ENCODE measurements at places on chromosomes 12 and 14.

DNA sequence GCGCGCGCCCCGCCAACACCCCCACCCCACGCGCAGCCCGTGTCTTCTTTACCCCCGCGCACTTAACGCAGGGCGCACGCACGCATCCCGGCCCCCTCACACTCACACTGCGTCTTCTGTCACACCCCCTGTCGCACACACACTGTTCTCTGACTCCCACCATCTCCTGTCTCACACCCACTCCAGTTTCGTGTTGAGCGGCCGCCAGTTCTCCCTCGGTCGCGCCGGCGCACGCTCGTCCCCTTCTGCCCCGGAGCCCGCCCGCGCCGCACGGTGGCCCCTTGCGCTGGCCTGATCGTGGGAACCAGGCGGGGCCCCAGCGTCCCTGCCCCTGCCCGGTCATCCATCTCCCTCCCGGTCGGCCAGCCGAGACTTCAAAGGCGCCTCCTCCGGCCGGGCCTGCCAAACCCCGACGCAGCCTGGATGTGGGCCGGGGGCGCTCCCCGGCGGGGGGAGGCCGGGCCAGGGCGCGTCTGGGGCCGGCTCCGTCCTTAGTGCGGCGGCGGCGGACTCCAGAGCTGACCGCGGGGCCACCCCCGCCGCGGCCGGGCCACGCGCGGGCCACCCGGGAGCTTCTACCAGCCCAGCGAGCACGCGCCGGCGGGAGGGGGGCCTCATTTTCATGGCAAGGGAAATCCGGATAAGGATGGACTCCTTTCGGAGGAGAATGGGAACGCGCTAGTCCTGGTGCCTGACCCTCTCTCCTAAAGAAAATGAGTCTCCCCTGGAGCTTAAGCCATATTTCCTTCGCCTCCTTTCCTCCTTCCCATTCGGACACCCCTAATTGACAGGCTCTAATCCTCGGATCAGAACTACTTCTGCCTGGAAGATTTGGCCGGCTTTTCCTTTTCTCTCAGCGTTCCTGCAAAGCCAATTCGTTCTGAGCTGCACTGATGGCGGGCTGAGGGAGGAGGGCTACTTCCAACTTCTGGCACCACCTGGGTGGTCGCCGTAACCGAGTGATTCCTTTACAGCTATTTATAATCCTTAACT lies 82.0 kb upstream of the HMGA2 start:
- peak; percentile 81 for DNase-seq

DNA sequence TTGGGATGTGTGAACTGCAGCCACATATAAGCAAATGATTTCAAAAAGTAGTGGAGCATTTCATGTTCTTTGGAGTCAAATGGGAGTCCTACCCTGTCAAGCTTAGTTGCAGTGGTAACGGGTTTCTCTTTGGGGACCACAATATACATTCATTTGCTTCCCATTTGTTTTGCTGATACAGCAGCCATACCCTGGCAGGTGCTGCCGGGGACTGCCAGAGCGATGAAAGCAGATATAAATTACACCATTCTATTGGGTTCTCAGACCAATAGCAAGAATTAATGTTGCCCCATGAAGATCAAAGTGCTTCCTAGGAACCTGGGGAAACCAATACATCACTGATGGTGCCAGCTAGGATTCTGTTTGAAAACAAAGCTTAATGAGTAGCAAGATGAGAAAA lies 1621.5 kb upstream of the FLRT2 start:
- DNase-seq: no peak

DNA sequence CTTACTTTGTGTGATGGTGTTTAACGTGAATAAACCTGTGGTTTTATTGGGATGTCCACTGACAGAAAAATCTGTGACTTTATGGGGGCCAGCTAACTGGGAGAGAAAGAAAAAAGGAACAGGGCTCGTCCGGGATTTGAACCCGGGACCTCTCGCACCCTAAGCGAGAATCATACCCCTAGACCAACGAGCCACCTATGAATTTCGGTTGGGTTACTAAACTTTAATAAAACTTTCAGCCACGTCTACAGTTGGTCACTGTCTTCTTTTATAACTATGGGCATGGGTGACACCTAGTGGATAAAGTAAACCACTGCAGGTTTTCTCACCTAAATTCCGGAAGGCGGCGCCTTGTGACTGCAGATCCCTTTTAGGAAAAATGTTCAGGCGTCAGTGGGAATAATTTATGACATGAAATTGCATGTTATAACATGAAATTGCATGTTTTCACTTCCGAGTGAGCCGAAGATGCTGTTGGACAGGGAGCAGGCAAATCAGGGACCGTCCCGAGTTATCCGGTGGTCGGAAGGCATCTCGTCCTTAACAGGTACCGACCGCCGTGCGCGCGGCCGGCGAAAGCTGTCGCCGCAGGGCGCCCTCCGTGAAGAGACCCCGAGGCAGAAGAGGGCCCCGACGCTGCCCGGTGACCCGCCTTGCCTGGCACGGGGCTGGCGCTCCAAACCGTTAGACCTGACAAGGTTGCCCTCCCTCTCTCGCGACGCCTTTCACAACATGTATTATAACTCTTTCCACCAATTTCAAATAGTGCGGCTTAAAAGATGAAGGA lies 18.2 kb upstream of the RNASE12 start:
- DNase-seq: peak; percentile 70

GRCh38 chr12:105822131-105823105 lies 316.3 kb downstream of the NUAK1 start:
- DNase-seq: no peak

DNA sequence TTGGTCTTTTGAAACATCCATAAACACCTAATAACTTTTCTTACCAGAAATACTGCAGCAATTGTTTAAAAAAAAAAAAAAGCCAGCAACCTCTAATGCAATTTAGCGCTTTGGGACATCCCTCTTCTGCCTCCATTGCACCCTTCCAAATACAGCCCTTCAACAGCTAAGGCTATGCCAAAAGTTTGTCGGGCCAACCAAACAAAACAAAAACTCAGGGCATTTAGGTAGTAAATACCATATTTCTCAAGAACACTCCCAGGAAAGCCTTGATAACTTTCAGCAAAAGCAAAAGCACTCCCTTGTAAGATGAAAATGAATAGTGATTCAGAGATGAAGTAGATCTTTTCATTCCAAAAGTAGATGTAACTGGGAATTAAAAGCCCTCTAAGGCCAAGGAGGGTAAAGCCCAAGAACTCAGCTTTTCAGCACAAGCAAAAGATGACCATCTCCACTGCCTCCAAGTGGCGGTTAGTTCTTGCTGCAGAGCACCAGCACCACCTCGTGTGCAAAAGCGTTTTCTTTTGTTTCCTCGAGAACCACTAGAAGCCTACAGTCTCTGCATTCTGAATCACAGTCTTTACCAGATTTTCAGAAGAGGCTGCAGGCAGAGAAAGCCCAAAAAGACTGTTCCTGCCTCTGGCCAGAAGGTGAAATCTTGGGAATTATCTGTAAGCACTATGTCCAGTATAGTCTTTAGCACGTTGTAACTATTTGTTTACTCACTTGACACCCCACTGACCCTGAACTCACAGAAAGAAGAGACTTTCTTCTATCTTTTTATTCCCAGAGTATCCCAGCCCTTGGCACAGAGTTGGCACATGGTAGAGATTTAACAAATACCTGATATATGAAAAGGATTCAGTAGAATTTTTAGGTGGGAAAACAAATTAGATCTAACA lies 53.1 kb downstream of the SIX6 start:
- DNase-seq: peak; percentile 63

- DNase-seq: peak; percentile 96
Observed at GRCh38 chr14:77181603-77182437, at the start of gene TMEM63C. TMEM63C (plus strand) TSS chr14:77181798; CDS start chr14:77218814, 37,016 bp downstream.

DNA sequence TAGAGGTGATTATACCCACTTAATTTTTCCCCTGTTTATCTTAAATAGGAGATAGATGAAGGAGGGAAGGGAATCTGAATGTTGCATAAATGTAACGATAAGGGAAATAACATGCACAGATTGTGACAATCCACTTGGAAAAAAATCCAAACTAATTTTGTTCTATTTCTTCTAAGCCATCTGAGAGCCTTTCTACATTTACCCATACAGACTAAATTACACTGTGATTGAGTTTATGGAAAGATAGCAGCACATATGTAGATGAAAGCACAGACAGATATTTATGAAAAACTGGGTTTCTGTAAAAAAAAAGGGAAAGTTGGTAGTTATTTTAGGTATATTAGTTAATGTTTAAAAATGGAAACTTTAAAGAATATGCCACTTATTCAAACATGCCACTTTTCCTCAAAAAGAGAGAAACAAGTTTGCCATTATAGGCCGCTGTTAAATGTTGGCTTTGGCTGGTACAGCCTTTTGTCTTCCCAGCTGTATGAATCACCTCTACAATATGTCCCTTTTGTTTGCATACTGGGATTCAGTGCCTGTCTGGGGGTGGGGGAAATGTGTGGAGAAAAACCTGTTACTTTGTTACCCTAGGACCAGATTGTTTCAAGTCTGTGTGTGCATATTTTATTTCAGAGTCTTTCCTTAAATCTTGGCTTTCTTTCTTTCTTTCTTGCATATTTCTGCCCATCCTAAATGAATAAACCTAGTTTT lies 470.2 kb upstream of the LMO3 start:
- no peak for DNase-seq

DNA sequence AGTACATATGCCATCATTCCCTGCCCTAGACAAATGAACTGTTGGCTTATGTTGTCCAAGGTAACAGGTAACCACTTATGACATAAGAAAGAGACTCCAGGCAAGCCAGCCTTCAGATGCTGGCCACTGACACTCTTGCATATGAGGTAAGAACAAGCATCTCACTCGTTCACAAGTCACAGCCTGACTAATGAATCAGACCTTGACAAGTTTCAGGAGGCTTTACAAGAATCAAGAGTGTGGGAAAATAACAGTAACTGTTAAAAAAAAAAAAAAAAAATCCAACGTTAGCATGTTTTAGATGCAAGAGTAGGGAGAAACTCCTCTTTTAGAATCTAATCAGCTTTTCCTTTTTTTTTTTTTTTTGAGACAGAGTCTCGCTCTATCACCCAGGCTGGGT lies 40.7 kb downstream of the ZFYVE1 start:
- no peak for DNase-seq

DNA sequence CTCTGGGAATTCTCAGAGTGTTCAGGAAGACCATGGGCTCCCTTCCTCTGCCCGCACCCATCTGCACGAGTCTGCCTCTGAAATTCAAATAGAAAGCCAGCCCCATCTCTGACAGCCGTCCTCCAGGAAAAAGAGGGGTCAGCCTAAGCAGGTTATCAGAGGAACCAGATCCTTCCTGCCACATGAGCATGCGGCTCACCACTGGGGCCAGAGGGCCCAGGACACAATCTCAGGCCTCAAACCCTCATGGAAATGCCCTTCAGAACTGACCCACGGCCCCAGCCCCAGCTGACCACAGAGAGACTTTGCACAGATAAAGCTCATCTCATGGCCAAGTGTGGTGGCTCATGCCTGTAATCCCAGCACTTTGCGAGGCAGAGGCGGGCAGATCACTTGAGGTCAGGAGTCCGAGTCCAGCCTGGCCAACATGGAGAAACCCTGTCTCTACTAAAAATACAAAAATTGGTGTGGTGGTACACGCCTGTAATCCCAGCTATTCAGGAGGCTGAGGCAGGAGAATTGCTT lies 23.2 kb downstream of the PXN start:
- DNase-seq: no peak

DNA sequence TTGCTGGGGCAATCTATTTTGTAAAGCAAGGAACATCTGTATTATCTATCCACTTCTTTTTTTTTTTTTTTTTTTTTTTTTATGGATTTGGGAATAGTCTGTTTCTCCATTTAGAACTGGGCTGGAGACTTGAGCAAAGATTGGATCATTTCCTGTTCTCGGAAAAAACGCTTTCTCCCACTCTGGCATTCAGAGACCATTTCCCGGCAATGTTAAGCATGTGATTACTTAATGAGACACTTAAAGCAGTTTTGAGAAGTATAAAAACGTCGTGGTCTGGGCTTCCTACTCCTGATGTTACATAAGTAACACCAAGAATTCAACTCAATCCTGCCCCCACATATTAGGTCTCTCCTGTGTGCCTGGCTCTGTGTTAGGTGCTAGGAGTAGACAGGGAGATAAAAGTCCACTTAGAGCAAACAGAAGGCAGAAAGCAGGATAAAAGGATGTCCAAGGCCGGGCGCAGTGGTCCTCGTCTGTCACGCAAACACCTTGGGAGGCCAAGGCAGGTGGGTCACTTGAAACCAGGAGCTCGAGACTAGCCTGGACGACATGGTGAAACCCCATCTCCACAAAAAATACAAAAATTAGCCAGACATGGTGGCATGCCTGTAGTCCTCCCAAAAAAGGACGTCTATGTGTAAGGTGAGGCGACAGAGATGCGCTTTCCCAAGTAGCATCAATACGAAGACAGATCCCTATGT lies 152.1 kb upstream of the GSC start:
- DNase-seq: no peak

- no peak for DNase-seq
Observed at GRCh38 chr14:98008381-98009113, 1211.4 kb downstream of the VRK1 start.

DNA sequence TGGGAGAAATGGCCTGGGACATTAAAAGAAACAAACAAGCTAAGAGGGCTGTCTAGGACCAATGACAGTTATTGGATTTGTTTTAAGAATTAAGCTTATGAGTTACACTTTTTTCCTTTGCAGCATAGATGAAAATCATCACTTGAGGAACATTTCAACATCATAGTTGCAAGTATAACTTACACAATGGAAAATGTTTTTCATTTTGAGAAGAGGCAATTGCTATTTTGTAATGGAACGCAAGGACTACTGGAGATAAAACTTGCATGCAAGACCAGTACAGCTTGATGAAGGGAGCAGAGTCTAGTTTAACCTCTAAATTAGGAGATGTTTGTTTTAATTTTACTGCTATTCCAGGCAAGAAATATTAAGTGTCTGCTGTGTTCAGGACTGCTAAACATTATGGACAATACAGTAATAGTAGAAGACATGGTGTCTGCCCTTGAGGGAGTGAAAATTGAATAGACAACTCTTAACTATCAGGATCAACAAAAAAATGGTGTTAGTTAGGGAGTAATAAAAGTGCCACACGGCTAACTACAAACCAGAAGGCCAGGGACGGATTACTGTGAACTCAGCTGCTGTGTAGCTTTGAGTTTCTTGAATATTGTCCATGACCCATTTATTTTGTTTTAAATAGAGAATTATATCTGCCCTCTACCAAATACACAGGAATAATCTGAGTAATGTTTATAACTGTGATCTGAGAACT lies 374.5 kb downstream of the RAD51B start:
- no peak for DNase-seq

GRCh38 chr12:1579651-1580435 lies 14.5 kb downstream of the FBXL14 start:
- no peak for DNase-seq

GRCh38 chr14:100536721-100537445 lies 50.3 kb downstream of the BEGAIN start:
- DNase-seq: peak; percentile 16

- no peak for DNase-seq
Observed at GRCh38 chr12:52541709-52542108, 11.2 kb downstream of the KRT71 start.

GRCh38 chr14:81137316-81137715 lies 83.4 kb downstream of the GTF2A1 start:
- DNase-seq: no peak

- DNase-seq: no peak
Observed at GRCh38 chr14:95021588-95021987, 135.7 kb downstream of the DICER1 start.

- DNase-seq: no peak
Observed at GRCh38 chr12:17456486-17456885, 633.5 kb downstream of the RERGL start.

Measured in D341Med (cell line).